Osteoblast (primary cell): ENCODE measurements at places on chromosomes 13 and 19. TPM values are rescaled to one million over a fixed set of nuclear protein-coding genes. Genes with fewer than 3 reads are reported as not detected.

The GRIK5 gene
- under 0.01 TPM in 2 replicates for total RNA-seq

The CCDC8 gene
- total RNA-seq = 17.4 and 22.1 TPM in 2 replicates

The PTPRH gene
- 0.88 and 1.1 TPM in 2 replicates for total RNA-seq

- peak; percentile 73 for DNase-seq
Measured at GRCh38 chr13:99124794-99125316, 75.8 kb upstream of the UBAC2 start.

The OR10H1 gene
- total RNA-seq = not detected in 2 replicates

- DNase-seq = no peak
Measured at GRCh38 chr13:23541221-23541824, 28.9 kb upstream of the TNFRSF19 start.

The IGFL1 gene
- not detected in 2 replicates for total RNA-seq

DNA sequence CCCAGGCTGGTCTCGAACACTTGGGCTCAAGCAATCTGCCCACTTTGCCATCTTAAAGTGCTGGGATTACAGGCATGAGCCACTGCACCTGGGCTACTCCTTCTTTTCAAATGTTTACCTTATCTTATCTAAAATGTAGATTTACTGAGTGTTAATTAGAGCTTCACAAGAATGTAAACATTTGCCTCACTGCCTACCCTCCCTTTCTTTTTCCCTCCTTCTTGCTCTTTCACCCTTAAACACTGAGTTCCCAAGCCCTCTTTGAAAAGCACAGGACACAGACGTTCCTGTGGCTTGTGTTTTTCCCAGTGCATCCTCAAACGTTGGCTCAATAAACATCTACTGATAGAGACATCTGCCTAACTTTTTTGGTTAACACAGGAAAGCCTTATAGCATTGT lies 32.7 kb upstream of the CYSLTR2 start:
- DNase-seq = no peak

GRCh38 chr13:98490195-98490836 lies 86.6 kb downstream of the STK24 start:
- no peak for DNase-seq

GRCh38 chr13:51549593-51549992 lies 34.7 kb upstream of the WDFY2 start:
- DNase-seq = no peak

The KIR2DL4 gene
- total RNA-seq = not detected in 2 replicates

DNA sequence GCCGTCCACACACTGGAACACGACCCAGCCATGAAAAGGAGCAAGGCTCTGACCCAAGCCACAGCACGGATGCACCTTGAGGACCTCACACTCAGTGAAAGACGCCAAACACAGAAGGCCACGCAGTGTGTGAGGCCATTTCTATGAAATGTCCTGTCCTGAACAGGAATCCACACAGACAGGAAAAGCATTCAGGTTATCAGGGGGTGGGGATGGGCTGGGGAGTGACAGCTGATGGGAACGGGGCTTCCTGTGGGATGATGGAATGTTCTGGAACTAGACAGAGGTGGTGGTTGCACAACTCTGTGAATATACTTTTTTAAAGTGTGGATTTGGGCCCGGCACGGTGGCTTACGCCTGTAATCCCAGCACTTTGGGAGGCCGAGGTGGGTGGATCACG lies 30.6 kb downstream of the GPX4 start:
- no peak for DNase-seq

The IRGC gene
- total RNA-seq = not detected in 2 replicates

DNA sequence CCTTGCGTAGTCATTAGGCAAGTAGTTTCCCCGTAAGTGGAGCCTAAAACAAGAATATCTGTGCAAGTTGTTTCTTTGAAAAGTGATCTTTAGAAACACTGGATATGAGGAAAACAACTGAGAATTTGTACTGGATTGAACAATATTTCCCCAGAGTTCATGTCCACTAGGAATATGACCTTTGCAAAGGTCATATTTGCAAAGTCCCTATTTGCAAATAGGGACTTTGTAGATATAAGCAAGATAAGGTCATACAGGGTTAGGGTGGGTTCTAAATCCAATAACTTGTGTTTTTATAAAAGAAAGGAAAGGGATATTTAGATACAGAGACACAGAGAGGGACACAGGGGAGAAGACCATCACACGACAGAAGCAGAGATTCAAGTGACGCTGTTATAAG lies 489.2 kb upstream of the ATXN8OS start:
- no peak for DNase-seq

GRCh38 chr19:7931221-7932061 lies 5.5 kb upstream of the CTXN1 start:
- peak; percentile 65 for DNase-seq

GRCh38 chr13:84130495-84131114 lies 248.3 kb upstream of the SLITRK1 start:
- DNase-seq = no peak

- no peak for DNase-seq
Measured at GRCh38 chr13:40518481-40518882, 148.0 kb downstream of the FOXO1 start.

GRCh38 chr19:47720669-47721422 lies 7.6 kb downstream of the EHD2 start:
- peak; percentile 43 for DNase-seq

GRCh38 chr13:99002172-99002710 lies 24.4 kb upstream of the DOCK9 start:
- peak; percentile 27 for DNase-seq

GRCh38 chr19:10074153-10074552 lies 12.0 kb upstream of the SHFL start:
- DNase-seq = peak; percentile 78

- no peak for DNase-seq
Measured at GRCh38 chr13:111993691-111994090, 73.3 kb upstream of the SOX1 start.

The CYP2B6 gene
- total RNA-seq = not detected in 2 replicates

The SLC44A2 gene
- total RNA-seq = 43.0 and 49.9 TPM in 2 replicates

The C1QTNF9 gene
- total RNA-seq = under 0.01 TPM in 1 of 2 replicates, not detected in the other

DNA sequence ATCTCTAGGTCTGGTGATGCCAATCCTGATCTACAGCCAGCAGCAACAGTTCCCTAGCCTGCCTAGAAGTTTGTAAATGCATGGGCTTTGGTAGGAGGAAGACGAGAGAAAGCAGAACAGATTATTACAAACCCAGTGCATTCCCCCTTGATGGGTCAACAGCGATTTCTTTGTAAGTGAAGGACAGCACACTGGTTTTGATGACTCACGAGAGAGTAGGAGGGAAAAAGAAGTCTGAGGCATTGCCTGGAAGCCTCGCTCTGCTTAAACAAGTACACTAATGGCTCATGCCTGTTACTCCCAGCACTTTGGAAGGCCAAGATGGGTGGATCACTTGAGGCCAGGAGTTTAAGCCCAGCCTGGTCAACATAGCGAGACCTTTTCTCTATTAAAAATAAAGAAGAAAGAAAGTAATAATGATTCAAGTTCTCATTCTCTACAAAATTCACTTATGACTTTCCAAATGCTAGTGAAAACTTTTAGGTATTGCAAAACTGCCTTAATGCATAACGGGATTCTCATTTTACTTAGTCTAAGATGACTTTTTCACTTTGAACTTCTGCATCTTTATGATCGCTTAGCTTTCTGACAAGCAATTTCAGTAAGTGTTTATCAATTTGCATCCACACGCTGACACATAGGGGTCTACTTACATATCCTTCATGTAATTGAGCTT lies 47.7 kb upstream of the USPL1 start:
- DNase-seq = peak; percentile 76

- DNase-seq = no peak
Measured at GRCh38 chr19:14728595-14728994, 38.7 kb downstream of the ZNF333 start.

The CPT1C gene
- 10.9 and 17.0 TPM in 2 replicates for total RNA-seq

GRCh38 chr13:99980824-99981734 lies 505 bp upstream of the ZIC2 start:
- DNase-seq = peak; percentile 89

The IGLON5 gene
- total RNA-seq = not detected in 2 replicates

GRCh38 chr13:47673009-47673850 lies 327.8 kb downstream of the SUCLA2 start:
- DNase-seq = peak; percentile 30

The TYROBP gene
- total RNA-seq = 0.36 TPM in 1 of 2 replicates, not detected in the other

GRCh38 chr19:45040059-45040771 lies 1.4 kb downstream of the CLASRP start:
- DNase-seq = no peak

GRCh38 chr19:30076101-30076551 lies 134.1 kb downstream of the URI1 start:
- DNase-seq = no peak

DNA sequence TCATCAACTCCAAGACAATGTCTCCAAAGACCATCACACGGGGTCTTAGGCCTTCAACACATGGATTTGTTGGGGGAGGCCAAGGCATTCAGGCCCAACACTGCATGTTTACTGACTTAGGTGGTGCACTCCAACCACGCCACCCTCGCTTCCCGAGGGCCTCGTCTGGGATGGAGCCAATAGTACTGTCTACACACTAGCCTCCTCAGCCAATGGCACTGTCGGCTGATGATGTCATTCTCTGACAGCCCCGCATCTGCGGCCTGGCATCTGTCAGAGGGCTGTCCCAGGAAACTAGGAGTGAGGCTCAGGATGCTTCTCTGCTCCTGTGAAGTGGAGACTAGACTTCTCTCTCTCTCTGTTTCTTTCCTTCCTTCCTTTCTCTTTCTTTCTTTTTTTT lies 96.6 kb downstream of the TEX26 start:
- no peak for DNase-seq

- DNase-seq = peak; percentile 19
Measured at GRCh38 chr13:59533561-59534555, 629.9 kb downstream of the DIAPH3 start.

GRCh38 chr19:39187552-39187943 lies 9.2 kb upstream of the NCCRP1 start:
- no peak for DNase-seq

The ZNF534 gene
- not detected in 2 replicates for total RNA-seq

The KCNK6 gene
- 5.4 and 6.5 TPM in 2 replicates for total RNA-seq

GRCh38 chr13:50901701-50902100 lies 7.9 kb upstream of the RNASEH2B start:
- no peak for DNase-seq

GRCh38 chr19:31553846-31554215 lies 204.6 kb upstream of the TSHZ3 start:
- DNase-seq = no peak

DNA sequence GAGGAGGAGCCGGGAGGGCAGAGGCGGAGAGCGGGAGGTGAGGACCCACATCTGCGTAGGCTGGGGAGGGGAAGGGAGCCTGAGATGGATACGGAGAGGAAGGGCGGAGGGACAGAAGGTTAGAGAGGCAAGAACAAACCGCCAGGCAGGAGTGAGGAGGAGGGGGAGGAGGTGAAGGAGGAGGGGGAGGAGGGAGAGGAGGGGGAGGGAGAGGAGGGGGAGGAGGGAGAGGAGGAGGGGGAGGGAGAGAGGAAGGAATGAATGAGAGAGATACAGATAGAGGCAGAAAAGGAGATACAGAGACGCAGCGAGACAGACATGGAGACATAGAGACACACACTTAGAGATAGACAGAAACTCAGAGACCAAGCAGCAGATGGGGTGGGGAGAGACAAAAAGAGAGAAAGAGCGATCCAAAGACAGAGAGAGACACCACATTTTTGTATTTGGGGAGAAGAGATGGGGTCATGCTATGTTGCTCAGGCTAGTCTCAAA lies 782 bp upstream of the CA11 start:
- DNase-seq = peak; percentile 47

DNA sequence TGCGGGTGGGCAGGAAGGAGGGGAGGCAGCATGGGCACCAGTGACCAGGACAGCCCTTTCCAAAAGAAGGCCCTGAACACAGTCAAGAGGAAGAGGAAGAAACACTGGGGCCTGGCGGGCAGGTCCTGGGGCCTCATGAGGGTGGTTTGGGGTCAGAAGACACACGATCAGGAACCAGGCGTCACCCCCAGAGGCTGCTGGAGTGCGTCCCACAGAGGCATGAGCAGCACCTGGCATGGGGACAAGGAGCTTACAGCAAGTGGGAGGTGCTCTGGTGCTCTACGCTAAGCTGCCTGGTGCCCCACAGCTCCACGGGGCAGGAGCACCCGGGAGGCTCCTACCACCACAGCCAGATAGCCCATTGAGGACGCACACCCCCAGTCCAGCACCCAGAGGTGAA lies 20.0 kb downstream of the ELL start:
- DNase-seq = peak; percentile 53

The CGB3 gene
- not detected in 2 replicates for total RNA-seq

GRCh38 chr13:51818276-51818675 lies 14.3 kb upstream of the DHRS12 start:
- no peak for DNase-seq

- peak; percentile 52 for DNase-seq
Measured at GRCh38 chr13:106284358-106284757, 251.1 kb downstream of the EFNB2 start.

DNA sequence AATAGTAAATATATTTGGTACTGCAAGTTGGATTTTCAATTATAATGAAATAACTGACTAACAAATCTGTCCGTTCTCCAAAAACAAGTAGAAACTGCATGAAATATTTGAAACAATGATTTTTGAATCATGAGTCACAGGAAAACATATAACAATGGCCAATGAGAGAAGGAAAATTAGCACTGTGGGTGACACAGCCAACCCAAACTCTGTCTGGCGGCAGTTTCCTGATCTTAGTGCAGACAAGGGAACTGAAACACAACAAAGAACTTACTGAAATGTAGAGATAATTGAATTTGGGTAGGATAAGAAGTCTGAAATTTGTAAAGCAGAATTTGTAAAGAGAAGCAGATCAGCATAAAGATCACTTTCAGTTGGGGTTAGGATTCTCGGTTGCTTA lies 2743.3 kb upstream of the PCDH20 start:
- DNase-seq = no peak

DNA sequence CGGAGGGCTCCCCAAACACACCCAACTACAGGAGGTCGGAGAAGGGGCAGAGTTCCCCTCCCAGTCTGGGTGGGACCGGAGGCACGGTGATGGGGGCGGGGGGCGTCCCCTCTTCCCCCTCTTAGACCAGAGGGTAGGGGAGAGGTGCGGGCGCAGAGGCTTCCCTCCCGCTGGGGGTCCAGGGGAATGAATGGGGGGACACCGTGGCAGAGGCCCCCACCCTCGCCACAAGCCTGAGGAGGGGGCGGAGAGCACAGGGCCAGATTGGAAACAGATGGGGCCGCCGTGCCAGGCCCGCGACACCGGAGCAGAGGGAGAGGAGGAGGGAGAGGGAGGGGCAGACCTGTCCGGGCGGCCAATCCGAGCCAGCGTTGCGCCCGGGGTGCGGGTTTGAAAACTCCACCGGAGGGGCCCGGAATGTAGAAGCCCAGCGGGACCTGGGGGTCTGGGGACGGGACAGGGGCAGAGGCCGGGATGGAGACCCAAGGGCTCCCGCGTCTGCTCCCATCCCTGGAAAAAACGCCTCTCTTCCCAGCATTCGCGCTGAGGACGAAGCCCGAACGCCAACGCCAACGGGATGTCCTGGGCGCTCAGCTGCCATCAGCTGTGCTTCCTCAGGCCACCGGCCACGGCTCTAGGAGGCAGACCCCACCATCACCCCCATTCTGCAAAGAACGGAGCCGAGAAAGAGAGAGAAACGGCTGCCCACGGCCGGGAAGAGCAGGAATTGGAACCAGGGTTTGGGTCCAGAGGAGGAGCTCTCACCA lies 46.8 kb downstream of the PTPRS start:
- DNase-seq = peak; percentile 97
